ENCODE measurements at places on chromosomes 13 and 19.
A peak's percentile ranks its signal among the peaks of the same experiment; 100 is the strongest.

- DNase-seq: no peak
These were observed 306.4 kb upstream of the ARGLU1 start for GRCh38 chr13:106874323-106874722.

DNA sequence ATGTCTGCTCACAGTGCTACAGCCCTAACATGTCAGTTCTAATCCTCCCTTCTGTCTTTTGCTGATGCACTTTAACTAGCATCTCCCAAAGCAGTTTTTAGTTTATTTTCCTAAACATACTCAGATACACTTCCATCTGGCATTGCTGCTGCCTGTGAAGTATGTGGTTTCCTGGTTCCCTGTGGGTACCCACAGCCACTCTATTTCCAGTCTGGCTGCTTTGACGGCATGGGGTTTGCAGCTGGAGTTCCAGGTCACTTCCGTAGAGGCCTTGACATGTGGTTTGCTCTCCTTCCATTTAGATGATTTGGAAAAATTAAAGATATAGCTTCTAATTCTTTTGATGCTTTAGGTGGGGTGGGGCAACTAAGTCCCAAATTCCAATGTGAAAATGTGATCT is 375.5 kb downstream of the PCDH20 start:
- DNase-seq: no peak

DNA sequence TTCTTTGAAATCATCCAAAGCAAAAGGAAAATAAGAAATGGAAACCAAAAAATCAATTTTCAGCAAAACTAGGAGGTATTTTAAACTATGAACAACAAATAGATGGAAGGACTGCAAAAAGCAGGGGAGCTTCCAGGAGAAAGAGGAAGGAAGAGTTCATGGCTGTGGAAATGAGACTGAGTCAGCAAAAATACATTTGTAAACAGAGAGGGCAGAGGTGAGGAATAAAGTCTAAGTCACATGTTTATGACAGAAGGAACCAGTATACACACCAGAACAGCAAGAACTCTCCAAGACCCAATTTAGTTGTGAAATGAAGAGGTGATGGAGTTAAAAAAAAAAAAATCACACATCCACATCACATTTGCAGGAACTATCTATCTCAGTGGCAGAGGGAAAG is 69.6 kb downstream of the RNASEH2B start:
- no peak for DNase-seq

DNA sequence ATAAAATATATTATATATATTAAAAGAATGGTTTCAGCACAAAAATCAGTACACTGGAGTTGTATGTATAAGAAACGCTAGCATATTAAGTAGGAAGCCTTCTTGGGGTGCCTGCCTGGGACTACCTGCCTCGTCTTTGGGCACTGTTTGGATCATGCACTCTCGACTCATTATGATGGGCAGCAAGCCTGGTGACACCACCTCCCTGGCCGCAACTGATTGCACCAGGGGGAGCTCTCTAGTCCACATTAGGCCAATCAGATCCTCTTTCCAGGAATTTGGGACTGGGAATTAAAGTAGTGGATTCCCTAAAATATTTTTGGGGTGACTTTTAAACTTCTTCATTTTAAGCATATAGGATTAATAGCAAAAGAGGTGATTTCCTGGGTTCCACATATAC is 56.0 kb upstream of the RGCC start:
- no peak for DNase-seq

DNA sequence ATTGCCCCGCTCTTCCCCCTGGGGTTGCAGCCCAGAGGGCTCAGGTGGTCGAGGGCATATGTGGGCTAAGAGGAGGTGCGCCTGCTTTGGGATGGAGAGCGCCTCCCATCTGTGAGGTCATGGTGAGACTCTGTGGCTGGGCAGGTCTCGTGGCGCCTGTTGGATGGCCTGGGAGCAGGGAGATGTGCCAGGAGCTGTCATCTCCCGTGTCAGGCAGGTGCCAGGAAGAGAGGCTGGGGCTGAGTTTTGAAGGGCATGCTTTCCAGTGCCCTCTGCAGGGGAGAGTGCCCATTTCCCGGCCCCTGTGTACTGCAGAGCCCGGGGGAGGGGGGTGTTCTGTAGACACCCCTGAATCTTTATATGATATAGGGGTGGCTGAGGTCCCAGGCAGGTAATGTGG is 2.8 kb downstream of the WTIP start:
- DNase-seq: no peak

- DNase-seq: no peak
These were observed 242.6 kb downstream of the KCTD12 start for GRCh38 chr13:76643596-76643995.

DNA sequence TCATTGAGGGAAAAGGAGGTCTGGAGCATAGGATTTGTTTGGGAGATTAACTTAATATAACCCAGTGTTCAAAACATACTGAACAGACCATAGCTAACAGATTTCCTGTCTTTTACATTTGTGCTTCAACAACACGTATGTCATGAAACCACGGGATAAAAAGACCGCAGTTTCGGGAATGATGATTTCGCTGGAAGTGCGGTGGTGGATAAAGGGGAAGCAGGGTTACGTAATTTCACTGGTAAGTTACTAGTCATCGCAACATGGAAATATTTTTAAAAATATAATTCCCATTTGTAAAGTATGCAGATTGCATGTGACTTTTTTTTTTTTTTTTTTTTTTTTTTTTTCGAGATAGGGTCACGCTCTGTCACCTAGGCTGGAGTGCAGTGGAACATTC is 237.4 kb downstream of the LMO7 start:
- DNase-seq: no peak

DNA sequence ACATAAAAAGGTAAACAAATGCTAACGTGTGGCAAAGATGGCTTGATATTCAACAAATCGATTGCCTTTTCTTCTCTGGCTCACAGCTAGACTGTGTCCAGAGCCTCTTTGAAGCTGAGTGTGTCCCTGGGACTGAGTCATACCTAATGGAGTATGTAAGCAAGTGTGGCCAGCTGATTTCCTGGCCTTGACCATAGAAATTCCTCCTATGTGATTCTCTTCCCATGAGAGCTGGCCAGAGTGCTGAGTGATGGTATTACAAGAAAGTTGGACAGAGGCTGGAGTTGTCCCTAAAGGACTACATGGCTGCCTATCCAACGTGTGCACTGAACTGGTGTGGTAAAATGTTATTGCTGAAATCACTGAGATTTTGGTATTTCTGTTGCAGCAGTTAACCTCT is 320.1 kb upstream of the SLC10A2 start:
- DNase-seq: no peak

GRCh38 chr19:41478171-41478570 is 35.2 kb downstream of the ERICH4 start:
- DNase-seq: no peak

- DNase-seq: no peak
These were observed 125.2 kb downstream of the LMO7 start for GRCh38 chr13:75761369-75761768.

DNA sequence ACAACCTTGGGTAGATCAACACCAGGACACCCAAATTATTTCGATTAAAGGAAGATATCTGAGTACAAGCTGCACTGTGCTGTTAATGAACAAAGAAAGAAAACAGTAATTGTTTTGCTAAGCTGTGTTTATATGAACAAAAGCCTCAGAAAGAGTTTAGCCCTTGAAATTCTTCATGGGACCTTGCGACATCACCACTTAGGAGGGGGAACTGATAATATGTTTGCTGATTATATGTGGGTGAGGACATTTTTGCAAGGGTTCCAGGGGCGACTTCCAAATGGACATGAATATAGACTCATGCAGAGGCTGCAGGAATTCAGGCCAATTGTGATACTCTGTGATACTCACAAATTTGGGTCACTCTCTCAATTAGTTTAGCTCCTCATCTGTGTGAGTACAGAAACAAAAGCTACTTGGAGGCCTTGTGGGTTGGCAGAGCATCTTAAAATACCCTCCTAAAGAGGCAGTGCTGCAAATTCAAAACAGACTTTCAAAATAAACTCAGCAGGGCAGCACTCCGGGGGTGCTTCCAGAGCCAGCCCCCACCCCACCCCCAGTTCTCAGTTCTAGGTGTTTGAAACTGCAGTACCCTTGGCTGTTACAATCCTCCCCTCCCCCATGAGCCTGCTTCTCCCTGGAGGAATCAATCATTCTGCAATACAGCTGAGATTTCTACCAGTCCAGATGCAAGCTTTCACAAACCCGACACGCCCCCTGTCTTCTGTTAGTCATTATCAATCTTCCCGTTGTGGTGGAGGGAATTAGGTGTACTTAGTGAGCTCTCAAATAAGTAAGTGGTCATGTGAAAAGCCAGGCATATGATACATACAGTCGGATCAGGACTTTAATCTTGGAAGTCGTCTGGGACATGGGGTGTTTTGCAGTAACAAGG is 97.0 kb upstream of the MBNL2 start:
- DNase-seq: peak; percentile 10

DNA sequence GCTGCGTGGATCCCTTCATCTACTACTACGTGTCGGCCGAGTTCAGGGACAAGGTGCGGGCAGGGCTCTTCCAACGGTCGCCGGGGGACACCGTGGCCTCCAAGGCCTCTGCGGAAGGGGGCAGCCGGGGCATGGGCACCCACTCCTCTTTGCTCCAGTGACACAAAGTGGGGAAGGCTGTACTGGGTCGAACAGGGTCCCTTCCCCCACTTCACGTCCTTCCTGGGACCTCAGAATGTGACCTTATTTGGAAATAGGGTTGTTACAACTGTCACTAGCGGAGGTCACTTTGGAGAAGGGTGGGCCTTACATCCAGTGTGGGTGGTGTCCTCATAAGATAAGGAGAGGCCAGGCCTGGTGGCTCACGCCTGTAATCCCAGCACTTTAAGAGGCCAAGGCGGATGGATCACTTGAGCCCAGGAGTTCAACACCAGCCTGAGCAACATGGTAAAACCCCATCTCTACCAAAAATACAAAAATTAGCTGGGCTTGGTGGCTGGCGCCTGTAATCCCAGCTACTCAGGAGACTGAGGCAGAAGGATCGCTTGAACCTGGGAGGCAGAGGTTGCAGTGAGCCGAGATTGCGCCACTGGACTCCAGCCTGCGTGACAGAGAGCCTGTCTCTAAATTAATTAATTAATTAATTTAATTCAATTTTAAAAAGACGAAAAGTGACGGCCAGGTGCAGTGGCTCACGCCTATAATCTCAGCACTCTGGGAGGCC is 1.8 kb downstream of the F2RL3 start:
- DNase-seq: no peak

All from activated CD4-positive, alpha-beta T cell treated with anti-CD3 and anti-CD28 coated beads for 24 hours (primary cell).